Suppressor macrophage (primary cell): ENCODE measurements at places on chromosomes 4 and X.

GRCh38 chr4:159487284-159487747, 384.4 kb downstream of the RAPGEF2 start:
- DNase-seq, result peak; percentile 47

DNA sequence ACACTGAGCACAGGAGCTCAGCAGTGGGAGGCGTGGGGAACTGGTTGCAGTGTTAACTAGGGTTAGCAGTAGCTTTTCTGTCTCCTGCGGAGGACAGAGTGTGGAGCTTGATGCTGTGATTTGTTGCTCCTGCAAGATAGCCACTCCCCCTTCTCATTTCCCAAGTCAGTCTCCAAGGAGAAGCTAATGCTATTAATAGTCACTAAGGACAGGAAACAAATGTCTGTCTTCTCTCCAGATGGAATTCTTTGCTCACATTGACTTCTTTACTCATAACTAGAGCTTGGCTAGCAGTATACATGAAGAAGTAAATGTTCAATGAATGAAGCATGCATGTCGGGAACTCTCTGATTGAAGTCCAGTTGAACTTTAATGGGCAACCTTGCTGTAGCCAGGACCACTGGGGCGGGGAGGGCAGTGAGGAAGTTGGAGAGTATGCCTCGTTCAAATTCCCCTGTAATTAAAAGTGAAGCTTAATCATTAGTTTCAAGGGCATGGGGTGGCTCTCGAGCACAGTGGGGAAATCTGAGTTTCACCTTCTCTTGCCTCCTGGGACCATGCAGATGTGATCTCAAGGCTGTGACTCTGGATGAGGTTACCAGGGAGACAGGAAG, 156.6 kb upstream of the SCML1 start:
- DNase-seq, result no peak

DNA sequence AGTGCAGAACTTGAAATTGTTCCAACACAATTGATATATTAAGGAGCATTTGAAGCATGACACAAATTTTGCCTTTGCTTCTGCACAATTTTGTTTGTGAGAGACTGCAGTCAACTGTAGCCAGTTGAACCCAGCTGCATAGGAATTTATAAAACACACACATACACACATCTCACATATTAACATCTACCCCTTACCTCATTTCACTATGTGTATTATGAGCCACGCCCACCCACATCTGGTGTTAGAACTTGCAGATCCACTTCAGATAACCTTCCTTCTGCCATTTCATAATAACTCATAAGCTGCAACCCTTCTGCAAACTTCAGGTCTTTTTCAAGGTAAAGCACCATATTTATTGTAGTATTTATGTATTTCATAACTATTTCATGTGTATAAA, 188.1 kb upstream of the WDFY3 start:
- DNase-seq, result no peak

DNA sequence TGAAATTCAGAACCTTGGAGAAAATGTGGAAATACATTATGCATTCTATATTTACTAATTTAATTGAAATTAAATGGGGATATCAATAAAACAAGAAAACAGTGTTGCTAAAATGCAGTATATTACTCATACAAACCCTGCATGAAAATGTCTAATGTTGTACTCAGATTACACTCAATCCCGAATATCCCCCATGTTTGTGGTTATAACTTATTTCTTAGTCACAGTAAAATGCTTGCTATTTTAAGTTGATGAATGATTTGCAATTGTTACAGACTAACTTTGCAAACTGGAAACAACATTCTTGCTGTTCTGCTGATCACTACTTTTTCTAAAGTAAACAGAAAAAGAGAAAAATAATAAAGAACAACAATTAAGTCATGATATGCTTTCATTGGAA, 33.1 kb upstream of the ANXA10 start:
- no peak for DNase-seq

GRCh38 chr4:28226962-28227361, 1366.3 kb downstream of the STIM2 start:
- no peak for DNase-seq

GRCh38 chr4:120754590-120754989, 167.9 kb downstream of the PRDM5 start:
- no peak for DNase-seq

DNA sequence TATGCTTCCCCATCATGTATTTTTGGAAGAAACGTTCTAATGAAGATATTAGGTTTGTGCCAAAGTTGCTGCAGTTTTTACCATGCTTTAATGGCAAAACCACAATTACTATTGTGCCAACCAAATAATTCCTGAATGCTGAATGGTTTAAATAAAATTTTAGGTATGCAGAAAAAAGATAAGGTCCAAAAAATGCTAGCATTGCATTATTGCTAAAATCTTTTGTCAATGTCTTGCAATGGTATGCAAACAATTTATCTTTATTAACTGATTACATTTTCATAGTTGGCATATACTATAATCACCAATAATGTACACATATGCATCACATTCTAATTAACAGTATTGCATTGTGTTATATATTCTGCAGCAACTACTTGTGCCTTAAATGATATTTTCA, 1657.4 kb upstream of the IGFBP7 start:
- no peak for DNase-seq

DNA sequence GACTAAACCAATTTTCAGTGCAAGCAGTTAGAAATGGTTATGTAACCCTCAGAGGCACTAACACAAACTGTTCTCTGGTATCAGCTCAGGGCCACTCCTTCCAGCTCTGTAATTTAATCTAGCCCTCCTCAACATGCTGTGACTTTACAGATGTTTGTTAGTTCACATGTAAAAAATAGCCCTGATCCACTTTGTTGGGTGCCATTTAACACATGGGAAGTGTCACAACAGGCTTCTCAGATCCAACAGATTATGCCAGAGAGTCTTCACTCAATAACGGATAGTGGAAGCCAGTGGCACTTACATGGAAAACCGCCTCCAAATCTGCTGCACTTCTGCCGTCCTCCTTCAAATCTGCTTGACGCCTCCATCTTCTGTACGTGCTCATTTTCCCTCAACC, 51.6 kb downstream of the ATP8A1 start:
- no peak for DNase-seq

DNA sequence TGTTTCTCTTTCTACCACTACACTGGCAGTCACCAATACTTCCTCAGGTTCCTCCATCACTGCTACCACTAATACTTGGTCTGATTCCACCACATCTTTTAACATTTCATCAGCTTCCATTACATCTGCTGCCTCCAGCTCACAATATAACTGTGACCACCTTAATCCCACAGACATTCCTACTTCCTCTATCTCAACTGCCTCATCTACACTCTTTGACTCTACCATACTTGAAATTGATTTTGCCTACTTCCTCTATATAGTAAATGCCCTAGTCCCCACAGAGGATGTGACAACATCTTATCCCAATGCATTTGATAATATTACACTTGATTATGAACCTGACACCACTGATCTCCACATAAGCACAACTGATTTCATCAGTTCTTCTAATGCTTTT, 29.0 kb downstream of the OPRPN start:
- DNase-seq, result no peak

DNA sequence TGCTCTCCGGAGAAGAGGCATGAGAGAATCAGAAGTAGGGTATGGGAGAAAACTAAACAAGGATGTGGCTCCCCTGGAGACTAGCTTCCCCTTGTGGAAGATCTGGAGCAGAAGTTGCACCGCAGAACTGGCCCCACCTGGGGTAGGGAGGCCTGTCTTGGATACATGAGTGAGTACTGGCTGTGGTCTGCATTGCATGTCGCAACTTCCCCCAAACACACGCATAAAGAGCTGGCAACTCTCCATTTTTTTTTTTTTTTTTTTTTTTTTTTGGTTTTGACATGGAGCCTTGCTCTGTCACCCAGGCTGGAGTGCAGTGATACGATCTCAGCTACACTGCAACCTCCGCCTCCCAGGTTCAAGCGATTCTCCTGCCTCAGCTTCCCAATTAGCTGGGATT, 119.9 kb downstream of the EGF start:
- peak; percentile 53 for DNase-seq

DNA sequence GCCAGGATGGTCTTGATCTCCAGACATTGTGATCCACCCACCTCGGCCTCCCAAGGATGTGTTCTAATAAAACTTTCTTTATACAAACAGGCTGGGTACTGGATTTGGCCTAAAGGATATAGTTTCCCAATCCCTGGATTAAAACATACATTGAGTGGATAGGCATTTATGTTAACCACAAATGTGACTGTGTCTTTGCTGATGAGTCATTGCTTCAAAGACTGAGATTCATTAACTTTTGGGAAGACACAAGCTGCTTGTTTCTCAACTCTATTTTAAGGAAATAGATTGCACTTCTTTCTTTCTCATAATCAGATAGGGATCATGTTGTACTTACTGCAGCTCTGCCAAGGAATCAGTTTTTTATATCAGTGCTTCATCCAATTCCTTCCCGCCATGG, 131.3 kb upstream of the AGA start:
- DNase-seq, result no peak

DNA sequence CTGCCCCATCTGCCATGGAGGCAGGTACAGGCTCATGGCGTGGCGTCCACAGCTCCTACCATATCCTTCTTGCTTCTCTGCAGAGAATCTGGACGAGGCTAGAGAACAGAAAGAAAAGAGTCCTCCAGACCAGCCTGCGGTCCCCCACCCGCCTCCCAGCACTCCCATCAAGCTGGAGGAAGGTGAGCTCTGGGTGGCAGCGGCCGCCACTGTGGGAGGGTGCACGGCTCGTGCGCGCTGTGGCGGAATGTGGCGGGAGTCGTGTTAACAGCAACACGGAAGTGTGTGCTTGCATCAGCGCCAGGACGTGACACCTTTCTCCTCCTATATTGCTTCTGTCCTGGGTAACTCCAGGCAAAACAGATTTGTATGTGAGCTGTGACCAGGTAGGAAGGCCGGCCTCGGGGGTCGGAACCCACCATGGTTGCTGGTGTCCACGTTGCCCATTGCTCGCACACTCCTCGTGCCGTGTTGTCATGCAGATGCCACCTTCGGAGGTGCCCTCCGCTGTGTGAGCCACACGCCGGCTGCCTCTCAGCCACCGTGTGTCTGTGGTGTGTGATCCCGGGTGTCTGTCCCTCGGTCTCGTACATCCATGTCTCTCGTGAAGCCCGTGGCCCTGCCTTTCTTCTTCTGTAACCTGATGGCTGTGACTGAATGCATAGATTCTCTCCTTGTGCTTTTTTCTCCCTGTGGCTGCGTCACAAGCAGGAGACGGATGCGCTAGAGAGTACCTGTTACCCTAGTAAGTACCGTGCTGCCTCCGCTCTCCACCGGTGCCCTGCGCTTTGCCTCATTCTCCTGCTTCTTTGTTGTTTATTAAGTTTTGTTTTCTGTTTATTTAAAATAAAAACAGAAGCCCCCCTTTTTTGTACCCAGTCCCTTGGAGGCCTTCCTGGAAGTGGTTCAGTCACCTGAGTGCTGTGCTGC, 37.0 kb downstream of the NOP14 start:
- DNase-seq, result no peak
